ENCODE measurements at places on chromosomes 6 and 20. TPM values are rescaled to one million over a fixed set of nuclear protein-coding genes. Genes with fewer than 3 reads are reported as not detected.

The GHRH gene
- not detected for total RNA-seq

The COL10A1 gene
- total RNA-seq, result not detected

The CTCFL gene
- not detected for total RNA-seq

The FABP7 gene
- total RNA-seq, result not detected

The OOEP gene
- not detected for total RNA-seq

The AVP gene
- not detected for total RNA-seq

The ID4 gene
- 13.6 TPM for total RNA-seq

The OLIG3 gene
- total RNA-seq, result not detected

The CPNE5 gene
- not detected for total RNA-seq

The BTNL2 gene
- total RNA-seq, result not detected

The SYCP2 gene
- 2.6 TPM for total RNA-seq

The COL21A1 gene
- 12.6 TPM for total RNA-seq

The SNRNP48 gene
- 19.6 TPM for total RNA-seq

GRCh38 chr6:145815309-145816274 is 997 bp upstream of the FBXO30 start:
- DNase-seq, result peak; percentile 49

DNA sequence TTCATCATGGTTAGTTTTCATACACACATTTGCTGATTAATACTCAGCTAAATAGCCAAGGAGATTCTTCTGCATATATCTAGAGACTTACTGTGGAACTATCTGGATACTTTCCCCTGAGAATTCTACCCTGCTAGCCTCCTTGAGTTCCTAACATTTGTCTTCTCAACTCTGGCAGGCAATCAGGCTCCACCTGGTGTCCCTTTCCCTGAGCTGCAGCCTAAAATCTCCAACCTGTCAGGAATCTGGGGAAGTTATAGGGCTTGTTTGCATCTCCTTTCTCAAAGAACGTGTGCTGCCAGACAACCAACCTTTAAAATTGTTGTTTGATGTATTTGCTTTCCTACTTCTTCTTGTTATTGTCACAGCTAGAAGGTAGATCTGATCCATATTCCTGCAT is 73.4 kb downstream of the FUT9 start:
- DNase-seq, result peak; percentile 3

DNA sequence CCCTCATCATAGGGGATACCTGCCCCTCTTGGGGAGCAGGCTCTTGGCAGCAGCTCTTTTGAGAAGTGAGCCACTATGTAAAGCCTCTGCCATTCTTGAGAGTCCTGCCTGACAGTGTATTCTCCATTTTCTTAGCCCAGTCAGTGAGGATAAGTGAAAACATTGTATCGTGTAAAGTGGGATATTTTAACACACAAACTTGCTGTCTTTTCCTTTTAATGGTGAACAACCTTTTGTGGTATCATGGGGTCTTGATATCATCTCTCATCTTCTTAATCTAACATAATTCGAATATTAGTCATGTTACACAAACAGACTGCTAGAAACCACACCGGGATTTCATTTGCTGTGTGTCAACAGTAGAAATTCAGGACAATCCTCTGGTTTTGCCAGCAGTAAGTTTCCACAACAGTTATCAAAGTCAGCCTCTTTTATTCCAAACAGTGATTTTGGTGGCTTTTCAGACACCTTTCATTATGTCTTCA is 136.2 kb downstream of the HIVEP1 start:
- DNase-seq, result no peak

- DNase-seq, result no peak
Measured at GRCh38 chr6:110475066-110475653, 1.3 kb downstream of the SLC22A16 start.

- DNase-seq, result no peak
Measured at GRCh38 chr6:79684876-79685275, 53.7 kb downstream of the SH3BGRL2 start.

DNA sequence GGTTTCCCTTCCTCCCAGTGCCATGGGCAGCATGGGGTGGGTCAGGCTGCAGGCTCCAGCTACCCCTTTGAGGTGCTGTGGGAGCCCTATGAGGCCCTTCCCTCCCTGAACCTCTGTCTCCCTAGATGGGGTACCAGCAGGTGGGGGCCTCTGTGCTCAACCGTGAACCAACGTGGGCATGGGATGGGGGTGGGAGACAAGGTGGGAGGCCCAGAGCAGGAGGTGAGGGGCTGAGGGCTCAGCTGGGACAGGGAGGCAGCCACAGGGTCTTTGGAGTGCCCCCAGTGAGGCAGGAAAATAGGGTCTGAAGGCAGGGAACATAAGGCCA is 33.3 kb downstream of the SUN5 start:
- no peak for DNase-seq

- no peak for DNase-seq
Measured at GRCh38 chr6:34664256-34664971, 32.2 kb downstream of the ILRUN start.

DNA sequence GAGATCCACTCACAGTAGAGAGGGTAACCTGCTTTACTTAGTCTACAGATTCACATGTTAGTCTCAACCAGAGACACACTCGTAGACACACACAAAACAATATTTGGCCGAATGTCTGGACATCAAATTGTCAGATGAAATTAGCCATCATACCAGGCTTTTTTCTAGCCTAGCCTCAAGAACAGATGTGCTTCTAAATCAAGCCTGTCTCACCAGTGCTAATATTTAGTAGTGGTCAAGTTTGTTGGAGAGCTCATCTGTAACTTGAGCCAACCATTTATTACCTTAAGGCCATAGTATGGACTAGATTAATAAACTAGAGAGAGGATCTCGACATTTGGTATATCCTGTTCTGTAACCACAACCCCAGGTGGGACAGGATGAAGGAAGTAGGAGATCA is 1118.8 kb upstream of the MAP3K7 start:
- no peak for DNase-seq

GRCh38 chr6:18380158-18380836 is 6.9 kb upstream of the RNF144B start:
- DNase-seq, result no peak

DNA sequence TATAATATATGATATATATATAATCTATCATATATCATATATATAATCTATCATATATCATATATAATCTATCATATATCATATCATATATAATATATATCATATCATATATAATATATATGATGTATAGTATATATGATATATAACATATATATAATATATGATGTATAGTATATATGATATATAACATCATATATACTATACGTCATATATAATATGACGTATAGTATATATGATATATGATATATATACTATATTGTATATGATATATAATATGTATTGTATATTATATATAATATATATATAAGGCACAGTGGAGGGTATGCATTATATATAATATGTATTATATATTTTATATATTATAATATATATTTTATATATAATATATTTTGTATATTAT is 36.7 kb downstream of the PTPRA start:
- DNase-seq, result no peak

GRCh38 chr20:1664911-1665310 is 7.3 kb upstream of the SIRPG start:
- DNase-seq, result no peak

- no peak for DNase-seq
Measured at GRCh38 chr6:38100380-38100779, 280.9 kb downstream of the ZFAND3 start.

DNA sequence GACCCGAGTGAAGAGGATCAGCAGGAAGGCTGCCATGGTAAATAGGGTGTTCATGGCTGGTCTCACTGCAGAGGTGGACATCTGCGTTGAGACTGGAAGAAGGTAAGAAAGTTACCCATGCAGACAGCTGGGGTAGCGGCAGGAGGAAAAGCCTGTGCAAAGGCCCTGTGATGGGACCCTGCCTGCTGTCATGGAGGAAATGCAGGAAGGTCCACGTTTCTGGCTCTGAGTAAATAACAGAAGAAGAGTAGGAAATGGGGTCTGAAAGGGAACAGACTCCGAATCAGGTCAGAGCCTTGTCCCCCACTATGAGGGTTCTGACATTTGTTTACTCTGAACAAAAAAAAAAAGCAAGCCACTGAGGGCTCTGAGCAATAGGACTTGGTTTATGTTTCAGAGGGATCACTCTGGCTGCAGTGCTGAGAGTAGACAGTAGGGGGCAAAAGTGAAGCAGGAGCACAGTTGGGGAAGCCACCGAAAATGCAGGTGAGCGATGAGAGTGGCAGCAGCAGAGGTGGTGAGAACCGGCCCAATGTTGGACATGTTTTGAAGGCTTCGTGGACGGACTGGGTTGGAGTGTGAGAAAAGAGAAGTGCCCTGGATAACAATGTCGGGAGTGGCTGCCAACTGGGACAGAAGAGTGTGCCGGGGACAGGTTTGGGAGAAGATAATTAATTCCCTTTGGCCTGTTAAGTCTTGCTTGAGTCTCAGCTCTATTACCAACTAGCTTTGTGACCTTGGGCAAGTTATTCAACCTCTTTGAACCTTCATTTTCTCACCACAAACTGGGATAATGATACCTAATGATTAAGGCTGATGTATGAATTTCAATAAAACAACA is 57.9 kb upstream of the MAP7 start:
- peak; percentile 57 for DNase-seq

DNA sequence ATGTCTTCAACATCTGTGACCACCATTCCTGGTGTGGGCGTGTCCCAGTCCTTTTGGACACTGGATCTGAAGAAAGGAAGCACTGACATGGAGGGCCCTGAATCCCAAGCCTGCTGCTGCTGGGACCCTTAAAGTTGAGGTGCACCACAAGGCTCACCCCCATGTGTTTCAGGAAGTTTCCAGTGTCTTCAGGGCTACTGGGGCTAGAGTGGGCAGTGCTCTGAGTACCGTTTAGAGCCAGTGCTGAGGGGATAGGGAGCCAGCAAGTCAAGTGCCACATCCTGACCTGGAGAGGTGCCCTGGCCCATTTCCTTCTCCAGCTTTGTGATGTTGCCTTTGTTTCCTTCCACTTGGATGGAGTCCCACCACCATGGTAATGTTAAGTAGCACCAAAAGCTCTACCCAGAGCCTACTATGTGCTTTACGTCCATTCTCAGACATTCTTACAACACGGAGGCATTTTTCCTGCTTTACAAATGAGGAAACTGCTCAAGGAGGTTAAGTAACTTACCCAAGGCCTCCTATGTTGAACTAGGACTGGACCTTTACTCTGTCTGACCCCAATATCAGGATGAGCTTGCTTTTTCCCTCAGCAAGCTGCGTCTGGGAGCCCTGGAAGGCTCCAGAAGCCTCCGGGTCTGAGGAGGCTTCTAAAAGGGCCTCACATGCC is 552 bp upstream of the DEF6 start:
- DNase-seq, result no peak

DNA sequence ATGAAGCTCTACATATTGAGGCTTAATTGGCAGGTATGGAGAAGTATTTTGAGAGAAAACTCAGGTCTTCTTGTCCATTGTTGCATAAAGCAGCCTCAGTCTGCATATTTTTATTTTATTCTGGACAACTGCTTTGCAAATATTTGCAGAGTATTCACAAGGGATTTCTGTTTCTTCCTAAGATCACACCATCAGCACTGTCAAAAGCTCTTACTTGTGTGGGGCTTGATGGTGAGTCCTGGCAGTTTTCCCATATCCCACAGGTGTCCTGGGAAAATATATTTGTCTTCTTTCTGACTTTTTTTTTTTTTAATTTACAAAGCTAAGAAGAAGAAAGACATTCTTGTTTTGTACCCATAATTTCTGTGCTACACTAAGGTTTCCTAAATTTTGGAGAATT is 16.9 kb upstream of the MLIP start:
- DNase-seq, result no peak

All from SJSA1 (cell line).